ENCODE measurements at places on chromosomes 13 and 19.

DNA sequence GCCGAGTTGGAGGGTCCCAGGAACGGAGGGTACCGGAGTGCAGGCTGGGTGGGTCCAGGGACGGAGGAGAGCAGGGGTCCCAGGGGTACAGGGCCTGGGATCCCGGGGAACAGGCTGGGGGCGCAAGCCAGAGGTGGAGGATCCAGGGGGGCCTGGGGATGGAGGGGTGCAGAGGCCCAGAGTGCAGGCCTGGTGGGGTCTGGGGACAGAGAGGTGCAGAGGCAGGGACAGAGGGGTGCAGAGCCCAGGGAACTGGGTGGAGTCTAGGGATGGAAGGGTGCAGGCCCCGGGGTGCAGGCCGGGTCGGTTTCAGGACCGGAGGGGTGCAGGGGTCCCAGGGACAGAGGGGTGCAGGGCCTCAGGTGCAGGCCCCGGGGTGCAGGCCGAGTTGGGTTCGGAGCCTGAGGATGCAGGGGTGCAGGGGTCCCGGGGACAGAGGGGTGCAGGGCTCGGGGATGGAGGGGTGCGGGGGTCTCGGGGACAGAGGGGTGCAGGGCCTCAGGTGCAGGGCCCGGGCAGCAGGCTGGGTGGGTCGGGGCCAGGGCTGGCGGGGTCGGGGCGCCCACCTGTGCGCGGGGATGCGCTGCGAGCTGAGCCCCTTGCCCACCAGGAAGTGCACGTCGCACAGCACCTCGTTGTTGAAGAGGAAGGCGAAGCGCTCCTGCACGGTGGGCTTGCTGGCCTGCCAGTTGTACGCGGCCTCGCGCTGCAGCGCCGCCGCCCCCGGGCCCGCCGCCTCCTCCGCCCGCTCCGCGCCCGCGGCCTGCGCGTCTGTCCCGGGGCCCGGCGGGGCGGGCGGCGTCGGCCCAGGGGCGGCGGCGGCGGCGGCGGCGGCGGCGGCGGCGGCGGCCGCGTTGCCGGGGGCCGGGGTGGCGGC lies 545 bp downstream of the BTBD2 start:
- DNase-seq: peak; percentile 66

DNA sequence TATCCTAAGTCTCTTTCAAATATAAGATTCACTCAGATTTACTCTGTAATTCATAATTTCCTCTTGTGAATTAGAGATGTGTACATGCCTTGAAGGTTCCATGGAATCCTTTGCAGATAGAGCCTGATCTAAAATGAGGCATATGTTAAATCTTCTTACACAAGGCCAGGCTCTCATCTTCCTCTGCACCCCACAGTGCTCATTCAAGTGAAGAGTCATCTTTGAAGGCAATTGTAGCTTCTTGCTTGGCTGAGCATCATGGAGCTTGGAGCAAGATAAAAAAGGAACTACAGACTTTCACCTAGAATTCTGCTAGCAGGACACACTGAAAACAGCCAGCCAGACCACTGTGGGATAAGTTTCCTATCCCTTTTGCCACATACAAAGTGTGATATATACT lies 566.4 kb downstream of the PCDH9 start:
- DNase-seq: no peak

DNA sequence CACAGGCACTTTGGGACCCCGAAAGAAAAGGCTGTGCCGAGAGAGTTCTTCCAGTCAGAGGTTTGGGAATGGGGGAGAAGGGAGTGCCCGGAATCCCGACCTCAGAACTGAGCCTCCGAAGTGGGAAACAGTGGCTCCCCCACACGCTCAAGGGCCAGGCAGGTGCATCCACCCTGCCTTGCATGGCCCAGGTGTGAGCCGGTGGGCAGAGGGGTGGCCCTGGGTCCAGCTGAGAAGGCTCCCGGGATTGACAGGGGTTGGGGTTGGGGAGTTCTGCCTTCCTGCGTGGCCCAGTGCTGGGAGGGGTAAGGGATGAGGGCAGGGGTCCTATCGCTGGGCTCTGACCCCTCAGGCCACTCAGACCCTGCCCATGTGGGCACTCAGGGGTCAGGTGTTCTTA lies 163.5 kb upstream of the TUBA3C start:
- no peak for DNase-seq

- peak; percentile 53 for DNase-seq
Observed at GRCh38 chr19:21321996-21322395, 7.2 kb downstream of the ZNF708 start.

GRCh38 chr19:16804176-16804575 lies 25.0 kb upstream of the SIN3B start:
- no peak for DNase-seq

GRCh38 chr19:16168465-16169081 lies 4.8 kb downstream of the CIB3 start:
- DNase-seq: peak; percentile 53

GRCh38 chr19:33473653-33474305 lies 47.8 kb downstream of the PEPD start:
- DNase-seq: no peak

DNA sequence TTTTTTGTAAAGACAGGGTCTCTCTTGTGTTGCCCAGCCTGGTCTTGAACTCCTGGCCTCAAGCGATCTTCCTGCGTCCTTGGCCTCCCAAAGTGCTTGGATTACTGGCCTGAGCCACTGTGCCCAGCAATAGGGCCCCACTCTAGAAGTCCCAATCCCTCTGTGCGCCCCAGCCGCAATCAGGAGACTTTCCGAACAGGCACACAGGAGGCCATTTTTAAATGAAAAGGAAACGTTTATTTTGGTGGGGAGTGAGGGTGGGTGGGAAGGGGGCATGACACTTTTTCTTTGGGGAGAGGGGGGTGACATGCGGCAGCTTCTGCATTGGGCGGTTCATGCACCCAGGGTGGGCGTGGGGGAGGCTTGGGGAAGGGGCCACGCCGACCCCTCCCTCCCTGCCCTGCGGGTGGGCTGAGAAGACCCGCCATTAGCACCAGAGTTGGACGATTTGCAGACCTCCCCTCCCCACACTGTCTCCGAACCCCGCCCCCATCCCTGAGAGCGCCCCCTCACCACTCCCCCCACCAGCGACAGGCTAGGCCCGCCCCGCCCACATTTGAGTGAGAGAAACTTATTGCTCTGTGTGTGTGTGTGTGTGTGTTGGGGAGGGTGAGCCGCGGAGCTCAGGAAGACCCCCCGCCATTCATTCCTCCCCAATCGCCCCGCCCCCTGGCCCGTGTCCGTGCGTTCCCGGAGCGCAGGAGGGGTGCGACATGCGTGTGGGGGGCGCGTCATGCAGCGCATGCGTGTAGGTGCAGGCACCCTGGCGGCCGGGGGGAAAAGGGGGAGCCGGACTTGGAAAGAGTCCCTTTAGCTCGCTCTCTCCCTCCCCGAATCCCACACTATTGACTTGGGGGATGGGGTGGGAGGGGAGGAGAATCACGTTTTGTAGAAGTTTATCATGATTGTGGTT lies 17.2 kb downstream of the KCNC3 start:
- peak; percentile 38 for DNase-seq

- DNase-seq: no peak
Observed at GRCh38 chr19:6590258-6590826, 608 bp downstream of the CD70 start.

DNA sequence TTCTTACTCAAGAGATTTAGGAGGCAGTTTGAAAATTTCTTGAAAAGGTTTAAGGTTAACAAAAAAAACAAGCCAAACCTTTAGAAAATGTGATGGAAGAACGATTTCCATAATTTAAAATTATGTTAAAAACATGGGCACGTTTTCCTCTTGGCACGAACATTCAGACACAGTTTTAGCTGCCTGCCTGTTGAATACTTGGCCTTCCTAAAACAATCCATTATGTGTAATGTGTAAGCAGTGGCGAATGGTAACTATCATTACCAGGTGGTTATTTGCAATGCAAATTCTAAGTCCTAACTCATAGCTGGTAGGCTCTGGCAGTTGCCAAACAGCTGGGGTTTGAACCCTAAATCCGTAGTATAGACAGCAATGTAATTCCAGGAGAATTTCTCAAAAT lies 1425.7 kb upstream of the SLC10A2 start:
- no peak for DNase-seq

- DNase-seq: no peak
Observed at GRCh38 chr13:110499621-110500281, 61.8 kb downstream of the RAB20 start.

DNA sequence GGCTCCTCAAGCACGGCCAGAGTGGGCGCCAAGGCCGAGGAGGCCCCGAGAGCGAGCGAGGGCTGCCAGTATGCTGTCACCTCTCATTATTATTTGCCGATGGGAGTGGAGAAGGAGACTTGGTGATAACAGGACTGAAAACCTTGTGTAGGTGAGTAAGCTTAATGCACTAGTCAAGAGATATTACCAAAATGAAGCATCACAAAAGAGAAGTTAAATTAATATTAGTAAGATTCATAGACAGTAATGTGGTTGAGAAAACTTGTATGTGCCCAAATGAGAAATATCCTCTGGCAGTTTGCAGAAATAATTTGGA lies 204.5 kb upstream of the SLITRK1 start:
- DNase-seq: no peak

GRCh38 chr19:38592940-38593339 lies 24.8 kb downstream of the MAP4K1 start:
- no peak for DNase-seq

DNA sequence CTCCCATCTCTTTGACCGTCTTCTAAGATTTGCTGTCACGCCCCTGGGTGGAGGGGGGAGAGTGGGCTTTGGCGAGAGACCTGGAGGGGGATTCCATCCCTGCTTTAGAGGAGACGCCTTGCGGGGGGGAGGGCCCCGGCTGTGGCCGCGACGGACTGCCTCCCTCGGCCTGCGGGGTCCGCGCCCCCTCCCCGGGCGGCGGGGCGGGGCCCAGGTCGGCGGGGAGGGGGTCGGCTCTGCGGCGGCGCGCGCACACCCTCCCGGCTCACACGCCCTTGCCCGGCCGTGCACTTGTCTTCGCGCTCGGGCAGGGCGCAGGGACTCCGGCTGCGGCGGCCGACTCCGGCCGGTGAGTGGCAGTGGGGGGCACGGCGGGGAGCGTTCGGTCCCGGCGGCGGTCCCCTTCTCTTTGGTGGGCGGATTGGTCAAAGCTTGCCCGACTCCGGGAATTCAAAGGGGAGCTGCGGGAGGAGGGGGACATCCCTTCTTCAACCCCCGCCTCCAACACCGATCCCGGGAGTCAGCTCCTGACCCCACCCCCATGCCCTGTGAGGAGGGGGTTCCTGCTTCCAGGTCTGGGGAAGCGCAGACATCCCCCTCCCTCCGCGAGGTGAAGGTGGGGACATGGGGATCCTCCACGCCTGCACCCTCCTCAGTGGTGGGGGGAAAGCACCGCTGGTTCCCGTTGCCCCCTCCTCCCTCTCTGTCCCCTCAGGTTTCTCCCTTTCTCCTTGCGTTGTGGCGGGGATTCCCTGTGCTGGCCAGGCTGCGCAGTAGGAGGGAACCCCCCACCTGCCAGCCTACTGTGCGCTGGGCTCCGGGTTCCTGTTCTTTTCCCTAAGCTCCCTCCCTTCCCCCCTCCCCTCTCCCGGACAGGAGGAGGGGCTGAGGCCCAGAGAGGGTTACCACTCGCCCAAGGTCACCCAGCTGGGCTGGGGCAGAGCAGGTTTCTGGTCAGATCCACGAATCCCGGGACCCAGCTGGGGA lies 14.6 kb upstream of the KCNN1 start:
- peak; percentile 65 for DNase-seq

- no peak for DNase-seq
Observed at GRCh38 chr13:72505376-72505775, 222.1 kb downstream of the MZT1 start.

DNA sequence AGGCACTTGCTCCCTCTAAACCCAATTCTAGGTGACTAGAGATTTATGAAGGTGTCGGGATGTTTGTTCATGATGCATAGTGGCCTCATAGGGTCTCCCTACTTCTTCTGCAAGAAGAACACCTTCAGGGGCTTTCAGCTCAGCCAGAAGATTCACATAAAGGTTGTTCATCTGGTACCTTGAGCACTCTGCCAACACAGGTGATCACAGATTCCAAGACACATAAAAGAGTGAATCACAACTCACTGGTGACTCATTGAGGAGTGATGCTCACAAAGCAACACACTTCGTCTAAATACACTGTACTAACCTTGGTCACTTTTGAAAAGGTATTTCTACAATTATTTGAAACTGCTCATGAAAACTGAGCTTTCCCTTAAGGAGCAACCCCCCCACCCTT lies 6.8 kb upstream of the ZNF324 start:
- DNase-seq: no peak

- DNase-seq: no peak
Observed at GRCh38 chr19:27833031-27833430, 1379.9 kb downstream of the UQCRFS1 start.

DNA sequence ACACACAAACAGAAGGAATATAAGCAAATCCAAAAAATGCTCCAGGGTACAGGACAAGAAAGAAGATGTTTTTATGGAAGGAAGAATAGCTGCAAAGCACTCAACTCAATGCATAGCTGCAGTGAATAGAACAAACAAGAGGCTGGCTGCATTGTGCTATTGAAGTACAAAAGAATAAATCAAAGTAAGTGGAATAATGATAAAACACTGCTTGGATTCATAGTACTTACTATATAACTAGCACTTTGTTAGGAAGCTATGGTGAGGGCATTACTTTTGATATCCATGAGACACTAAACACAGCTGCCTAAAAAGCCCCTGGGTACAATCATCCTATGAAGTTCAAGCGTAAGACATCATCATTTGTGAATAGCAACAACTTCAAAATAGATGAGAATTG lies 350.1 kb downstream of the PCDH9 start:
- DNase-seq: no peak

DNA sequence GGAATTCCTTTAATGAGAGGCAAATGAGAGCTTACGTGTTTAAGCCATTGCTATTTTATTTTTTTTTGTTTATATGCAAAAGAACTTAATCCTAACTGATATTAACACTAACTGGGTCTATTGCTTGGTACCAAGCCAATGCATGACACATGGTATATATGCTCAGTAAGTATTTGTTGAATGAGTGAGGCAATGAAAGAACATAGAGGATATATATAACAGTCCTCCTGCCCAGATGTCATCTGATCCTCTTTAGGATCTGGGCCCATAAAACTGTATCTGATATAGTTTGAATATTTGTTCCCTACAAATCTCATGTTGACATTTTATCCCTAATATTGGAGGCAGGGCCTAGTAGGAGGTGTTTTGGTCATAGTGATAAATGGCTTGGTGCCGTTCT lies 13.0 kb upstream of the ALOX5AP start:
- no peak for DNase-seq

DNA sequence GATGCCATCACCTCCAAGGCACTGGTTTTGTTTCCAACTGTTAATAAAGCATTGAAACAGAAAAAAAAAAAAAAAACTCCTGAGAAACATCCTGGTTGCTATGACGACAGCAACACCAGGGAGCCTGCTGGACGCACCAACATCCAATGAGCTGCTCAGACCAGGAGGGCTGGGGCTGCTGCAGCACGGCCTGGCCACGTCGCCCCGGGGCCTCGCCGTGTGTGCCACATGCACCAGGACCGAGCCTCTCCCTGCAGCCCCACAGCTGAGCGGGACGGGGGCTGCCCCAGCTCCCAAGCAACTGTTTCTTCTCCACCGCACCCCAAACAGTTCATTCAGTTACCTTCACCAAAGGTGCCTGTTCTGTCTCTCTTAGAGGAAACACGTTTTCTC lies 54.5 kb downstream of the RASA3 start:
- no peak for DNase-seq

- DNase-seq: no peak
Observed at GRCh38 chr19:6519289-6519688, 11.5 kb upstream of the TNFSF9 start.

All from cardiac muscle cell (in vitro differentiated cells and primary cell).